Activated T-helper 1 cell treated with Interleukin-2 at 50 U/mL for 16 hours (primary cell): ENCODE measurements at places on chromosomes 7 and 10.

- no peak for DNase-seq
These were observed 6.0 kb downstream of the PRR15 start for GRCh38 chr7:29569648-29570047.

DNA sequence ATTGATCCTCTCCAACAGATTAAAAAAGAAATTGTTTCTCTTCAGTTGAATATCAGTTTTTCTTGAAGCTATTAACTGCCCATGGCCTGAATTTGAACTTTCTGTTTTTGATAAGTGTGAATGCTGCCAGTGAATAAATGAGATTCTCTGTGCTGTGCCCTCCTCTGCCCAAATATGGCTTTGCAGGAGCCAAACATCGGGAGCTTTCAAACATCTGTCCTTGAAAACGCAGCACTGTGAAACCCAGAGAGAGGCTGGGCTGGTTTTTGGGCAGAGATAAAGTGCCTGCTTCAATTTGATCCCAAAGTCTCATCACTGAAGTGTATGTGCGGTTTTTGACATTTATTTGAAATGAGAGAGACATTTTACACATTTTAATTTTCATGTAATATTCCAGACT is 268.3 kb upstream of the SHH start:
- DNase-seq, result no peak

- no peak for DNase-seq
These were observed 218.1 kb downstream of the CELF2 start for GRCh38 chr10:11235771-11236170.

DNA sequence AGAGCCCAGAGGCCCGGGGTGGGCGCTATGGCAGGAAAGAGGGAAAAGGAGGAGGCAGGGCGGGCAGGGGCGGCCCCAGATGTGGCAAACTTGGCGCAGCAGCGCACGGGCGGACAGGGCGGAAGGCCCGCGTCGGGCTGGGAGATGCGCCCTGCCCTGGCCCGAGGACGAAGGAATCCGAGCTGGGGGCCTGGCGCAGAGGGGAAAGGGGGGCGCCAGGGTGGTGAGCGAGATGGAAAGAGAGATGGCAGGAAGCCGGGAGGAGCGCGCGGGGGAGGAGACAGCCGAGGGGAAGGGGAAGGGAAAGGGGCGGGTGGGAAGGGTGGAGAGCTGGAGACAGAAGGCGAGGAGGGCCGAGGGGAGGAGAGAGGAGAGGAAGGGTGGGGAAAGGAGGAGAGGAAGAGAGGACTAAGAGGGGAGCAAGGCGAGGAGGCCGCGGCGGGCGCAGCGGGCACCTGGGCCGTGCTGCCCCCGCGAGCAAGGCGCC is at the start of gene MARVELD1:
TSS of gene MARVELD1 (plus strand) at position 392 of the 487 bp plus-strand sequence. CDS start 147 bp downstream, outside the sequence.
- DNase-seq, result no peak

- DNase-seq, result no peak
These were observed 28.2 kb upstream of the BMS1 start for GRCh38 chr10:42754155-42755027.

- no peak for DNase-seq
These were observed 227.5 kb downstream of the WDR11 start for GRCh38 chr10:121078672-121079102.

DNA sequence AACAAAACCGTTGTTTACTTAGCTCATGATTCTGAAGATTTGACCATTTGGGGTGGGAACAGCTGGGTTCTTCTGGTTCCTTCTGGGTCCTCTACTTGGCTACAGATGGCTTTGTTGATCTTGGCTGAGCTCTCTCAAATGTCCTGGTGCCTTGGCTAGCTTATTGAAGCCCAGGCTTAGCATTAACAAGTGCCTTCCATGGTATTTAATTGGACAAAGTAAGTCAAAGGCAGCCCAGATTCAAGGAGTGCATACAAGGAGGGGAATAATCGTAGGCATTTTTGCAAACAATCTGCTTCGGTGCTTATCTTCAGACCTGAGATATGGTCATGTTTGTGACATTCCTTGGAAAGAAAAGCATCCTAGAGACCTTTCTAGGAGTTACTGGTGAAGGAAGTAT is 81.4 kb downstream of the ADCYAP1R1 start:
- no peak for DNase-seq

- no peak for DNase-seq
These were observed 85.9 kb downstream of the UBE3C start for GRCh38 chr7:157224627-157225026.

DNA sequence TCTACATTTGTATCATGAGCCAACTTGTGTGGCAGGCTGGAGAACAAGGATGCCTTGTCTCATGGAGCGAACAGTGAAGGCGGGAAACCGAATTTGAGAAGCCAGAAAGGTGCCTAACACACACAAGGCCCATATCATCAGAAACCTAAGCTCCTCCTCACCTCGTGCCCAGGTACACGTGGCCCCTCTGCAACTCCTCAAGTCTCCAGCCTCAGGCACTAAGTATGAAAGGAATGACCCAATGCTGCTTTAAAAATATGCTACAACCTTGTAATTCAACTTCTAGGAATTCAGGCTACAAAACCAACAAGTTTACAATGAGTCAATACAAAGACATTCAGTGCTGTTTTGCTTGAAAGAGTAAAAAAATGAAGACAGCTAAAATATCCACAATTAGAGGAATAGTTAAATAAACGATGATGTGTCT is 95.7 kb downstream of the CDK6 start:
- DNase-seq, result no peak

- no peak for DNase-seq
These were observed 7.2 kb downstream of the STK32C start for GRCh38 chr10:132300582-132300981.

DNA sequence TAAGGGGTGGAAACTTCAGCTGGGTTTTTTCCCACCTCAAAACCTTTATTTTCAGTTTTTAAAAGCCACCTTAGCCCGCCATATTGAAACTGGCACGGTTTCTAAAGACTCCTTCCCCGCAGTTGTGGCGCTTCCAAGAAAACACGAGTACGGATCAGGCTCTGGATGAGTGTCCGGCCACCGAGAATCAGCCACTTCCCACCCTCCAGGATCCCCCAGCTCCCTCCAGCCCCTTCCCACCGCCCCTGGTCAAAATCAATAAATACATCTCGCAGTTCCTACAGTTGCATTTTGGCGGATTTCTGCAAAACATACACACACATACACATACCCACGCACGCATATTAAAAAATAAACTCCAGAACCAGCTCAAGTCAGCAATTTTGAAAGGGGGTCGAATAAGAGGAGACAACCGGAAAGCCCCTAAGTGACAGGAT is 1.1 kb downstream of the SFMBT2 start:
- DNase-seq, result no peak

GRCh38 chr7:32179567-32179966 is 109.4 kb upstream of the PDE1C start:
- DNase-seq, result no peak

DNA sequence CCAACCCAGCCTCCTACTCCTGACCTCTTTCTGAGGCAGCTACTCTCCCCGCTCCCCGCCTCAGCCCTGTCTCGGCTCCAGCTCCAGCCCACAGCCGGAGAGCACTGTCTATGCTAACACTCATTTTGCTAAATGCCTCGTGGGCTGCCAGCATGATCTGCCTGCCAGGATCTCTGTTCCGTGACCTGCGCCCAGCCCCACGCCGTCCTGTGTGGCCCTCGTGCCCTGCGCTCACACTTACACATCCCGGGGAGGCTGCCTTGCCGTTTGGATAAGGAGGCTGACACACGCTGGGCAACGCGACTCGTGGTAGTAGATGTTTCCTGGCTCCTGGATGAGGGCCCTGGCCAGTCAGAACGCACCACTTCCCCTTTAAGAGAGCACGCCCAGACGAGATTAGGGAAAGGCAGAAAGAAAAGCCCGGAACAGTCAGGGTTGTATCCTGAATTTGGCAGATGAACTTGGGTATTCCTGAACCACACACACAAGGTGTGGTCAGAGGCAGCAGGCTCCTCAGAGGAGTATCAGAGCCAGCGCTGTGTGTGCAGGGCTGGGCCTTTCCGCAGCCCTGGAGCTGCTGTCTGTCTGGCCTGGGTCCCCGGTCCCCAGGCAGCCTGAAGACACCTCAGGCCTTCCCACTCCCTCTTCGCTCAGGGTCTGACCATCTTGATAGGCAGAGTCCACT is 97.7 kb upstream of the EFCAB10 start:
- no peak for DNase-seq

DNA sequence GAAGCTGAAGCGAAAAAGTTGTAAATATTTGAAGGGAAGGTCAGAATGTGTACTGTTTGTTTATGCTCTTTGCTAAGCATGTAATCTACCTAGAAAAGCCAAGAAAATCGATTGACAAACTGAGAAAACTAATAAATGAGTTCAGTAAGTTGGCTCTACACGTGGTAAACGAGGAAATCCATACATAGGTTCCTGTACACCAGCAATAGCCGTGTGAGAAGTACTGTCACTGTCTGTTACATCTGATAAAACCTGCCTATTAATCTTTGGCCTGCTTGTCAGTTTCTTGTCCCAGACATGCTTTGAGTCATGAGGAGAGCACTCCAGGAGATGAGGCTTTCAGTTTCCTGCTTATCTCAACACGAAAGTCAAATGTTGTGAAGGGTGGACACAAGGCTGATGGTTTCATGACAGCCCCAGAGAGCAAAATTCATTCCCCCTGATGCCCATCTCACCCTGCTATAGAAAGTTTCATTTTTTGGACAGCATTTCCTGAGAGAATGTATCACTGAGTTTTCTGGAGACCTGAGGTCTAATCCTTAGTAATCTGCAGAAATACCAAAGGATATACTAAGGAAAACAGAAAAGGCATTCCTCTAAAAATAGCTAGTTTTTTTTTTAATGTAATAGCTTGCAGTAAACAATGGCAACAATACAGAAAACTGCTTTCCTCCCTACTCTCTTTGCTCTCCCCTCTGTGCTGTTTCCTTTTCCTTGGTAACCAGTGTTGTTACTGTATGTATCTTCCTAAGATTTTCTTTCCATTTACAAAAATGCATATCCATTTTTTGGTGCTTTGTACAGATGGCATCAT is 18.8 kb downstream of the BMPR1A start:
- DNase-seq, result no peak

DNA sequence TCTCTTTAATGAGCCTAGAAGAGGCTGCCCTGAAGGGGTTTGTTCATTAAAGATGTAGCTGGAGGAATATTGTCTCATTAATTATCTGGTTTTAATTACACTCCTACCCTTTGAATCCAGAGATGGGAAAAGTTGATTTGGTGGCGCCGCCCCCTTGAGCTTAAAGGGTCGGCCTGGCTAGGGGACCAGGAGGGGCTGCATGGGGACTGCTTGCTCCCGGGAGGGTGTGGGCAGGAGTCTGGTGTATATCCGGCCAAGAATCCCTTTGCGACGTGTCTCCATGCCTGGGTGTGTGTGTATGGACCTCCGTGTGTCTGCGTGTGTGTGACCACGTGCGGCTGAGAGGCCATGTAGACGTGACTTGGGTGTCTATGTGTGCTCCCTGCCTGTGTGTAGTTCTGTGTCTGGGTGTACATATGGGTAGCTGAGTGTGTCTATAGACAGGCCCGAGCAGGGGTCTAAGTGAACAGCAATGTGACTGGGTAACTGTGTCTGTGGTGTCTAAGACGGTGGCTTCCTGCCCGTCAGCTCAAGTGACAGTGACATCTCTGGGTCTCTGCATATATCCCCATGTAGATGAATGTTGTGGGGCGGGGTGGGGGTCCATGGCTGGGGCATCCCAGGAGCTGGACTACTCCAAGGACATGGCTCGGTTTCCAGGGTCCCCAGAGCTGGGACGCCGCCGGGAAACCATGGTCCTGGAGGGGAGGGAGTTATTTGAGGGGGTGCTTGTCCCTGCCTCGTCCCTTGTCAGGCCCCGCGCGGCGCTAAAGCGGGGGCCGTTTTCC is 10.7 kb downstream of the LBX1 start:
- DNase-seq, result no peak

DNA sequence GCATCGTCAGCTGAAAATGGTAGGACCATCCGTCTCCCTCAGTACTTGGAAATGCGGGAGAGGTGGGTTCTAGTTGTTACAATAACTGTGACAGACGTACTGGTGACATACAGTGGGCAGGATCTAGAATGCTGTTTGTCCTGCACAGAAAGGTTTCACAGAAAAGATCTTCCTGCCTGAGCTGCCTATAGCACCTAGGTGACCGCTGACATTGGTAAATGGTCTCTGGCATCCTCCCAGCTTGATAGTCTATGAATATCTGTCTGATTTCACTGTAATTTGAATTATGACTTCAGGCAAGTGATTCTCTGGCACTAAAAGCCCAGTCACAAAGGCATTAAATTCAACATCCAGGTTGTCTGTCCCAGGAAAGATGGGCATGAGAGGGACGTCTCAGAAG is 38.2 kb upstream of the CCDC3 start:
- no peak for DNase-seq

- DNase-seq, result no peak
These were observed 415.1 kb downstream of the PAXIP1 start for GRCh38 chr7:154587792-154588191.

- DNase-seq, result no peak
These were observed 987 bp downstream of the INA start for GRCh38 chr10:103277713-103278536.

GRCh38 chr10:89085153-89085552 is 94.6 kb downstream of the FAS start:
- DNase-seq, result no peak

- DNase-seq, result no peak
These were observed 662.6 kb upstream of the IGFBP3 start for GRCh38 chr7:46583656-46584055.

DNA sequence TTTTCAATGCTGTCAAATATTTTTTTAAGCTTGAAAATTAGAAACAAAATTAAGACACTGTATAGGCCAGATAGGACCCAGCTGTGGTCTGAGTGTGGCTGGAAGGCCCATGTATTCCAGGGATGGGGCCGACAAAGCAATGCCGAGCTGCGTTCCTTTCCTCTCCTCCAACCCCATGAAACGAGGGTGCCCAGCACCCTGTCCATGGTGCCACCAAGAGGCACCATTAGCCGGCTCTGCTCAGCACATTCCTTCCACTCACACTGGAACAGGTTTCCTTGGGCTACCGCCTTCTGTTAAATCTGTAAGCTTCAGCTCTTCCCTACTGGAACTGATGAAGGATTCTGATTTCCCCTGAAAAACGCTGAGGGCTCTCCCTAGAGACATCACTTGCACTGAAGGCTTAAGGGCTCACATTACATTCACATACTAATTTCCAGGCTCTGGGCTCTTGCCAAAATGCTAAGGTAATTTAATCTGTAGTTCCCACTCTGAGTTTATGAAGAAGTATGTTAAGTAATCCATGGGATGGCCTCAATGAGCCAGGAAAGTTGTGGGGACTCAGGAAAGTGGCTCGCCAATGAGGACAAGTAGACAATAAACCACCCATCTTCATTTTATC is 73.7 kb upstream of the CAMK2B start:
- no peak for DNase-seq

GRCh38 chr7:141598408-141598807 is 47.2 kb downstream of the AGK start:
- no peak for DNase-seq

DNA sequence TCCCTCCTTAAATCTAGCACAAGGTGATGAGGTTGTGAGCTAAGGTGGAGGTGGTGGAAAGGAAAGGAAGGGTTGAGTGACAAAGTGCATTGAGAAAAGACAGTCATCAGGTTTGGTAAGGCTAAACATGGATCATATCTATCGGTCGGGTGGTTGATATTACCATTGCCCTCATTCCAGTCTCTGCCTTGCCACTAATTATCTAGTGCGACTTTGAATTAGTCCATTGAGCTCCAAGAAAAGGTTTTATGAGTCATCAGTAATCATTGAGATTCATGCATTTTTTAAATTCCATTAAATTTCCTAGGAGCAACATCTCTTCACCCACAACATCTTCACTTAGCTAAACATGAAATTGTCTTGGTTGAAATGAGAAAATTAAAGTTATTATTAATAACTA is 68.9 kb upstream of the FRMD4A start:
- no peak for DNase-seq
